Kidney epithelial cell (primary cell): ENCODE measurements at places on chromosomes 7 and 10.

- DNase-seq, result peak; percentile 97
Measured at GRCh38 chr7:55132890-55133551, 114.2 kb downstream of the EGFR start.

- DNase-seq, result no peak
Measured at GRCh38 chr10:58299580-58299979, 30.6 kb downstream of the CISD1 start.

- DNase-seq, result no peak
Measured at GRCh38 chr10:110858297-110858934, 13.3 kb upstream of the PDCD4 start.

GRCh38 chr7:139899328-139899955 is 70.4 kb downstream of the TBXAS1 start:
- peak; percentile 86 for DNase-seq

DNA sequence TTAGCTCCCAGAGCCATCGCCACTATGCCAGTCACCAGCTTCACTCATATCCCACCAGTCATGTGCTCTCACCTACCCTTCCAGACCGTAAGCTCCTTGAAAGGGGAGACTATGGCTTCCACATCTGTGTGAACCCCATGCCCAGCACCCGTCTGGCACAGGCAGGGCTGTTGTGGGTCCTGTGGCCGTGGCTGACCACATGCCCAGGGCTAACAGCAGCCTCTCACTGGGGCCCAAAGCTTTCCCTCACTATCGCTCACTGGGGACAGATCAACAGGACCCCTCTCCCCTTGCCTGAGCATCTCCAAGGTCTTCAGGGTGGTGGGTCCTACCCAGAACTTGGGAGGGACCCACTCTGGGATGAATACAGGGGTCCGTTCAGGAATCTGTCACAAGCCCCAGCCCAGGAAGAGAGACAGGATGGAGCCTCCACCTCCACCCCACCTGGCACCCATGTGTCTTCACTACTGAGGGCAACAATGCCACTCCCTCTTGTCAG is 303.9 kb downstream of the GRID1 start:
- no peak for DNase-seq

DNA sequence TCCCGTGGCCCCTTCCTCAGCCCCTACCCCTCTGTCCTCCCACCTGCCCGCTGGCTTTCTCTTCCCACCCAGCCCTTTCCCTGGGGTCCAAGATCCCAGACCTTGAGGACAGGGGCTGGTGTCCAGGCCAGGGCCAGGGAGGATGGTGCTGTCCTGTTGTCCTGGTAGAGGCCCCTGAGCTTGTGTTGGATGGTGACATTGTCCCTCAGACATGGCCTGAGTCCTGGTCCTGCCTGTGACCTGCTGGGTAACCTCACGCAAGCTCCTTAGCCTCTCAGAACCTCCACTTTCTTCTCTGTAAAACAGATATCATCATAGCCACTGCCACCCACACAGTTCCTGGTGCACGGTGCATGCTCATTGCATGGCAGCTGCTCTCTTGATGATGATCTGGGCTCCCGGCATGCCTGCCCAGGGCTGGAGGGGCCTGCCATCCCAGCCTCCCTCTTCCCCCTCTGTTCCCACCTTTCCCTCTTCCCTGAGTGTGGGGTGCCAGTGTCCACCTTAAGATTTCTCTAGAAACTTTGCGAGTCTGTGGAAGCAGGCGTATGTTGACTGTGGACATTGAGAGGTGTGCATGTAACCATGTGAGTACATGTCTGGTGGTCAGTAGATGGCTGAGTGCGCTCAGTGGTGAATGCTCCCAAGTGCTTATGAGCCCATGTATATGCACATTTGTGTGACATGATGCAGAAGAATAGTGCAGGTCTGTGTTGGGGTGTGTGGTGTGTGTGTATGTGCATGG is 60.4 kb downstream of the NEURL1 start:
- no peak for DNase-seq

DNA sequence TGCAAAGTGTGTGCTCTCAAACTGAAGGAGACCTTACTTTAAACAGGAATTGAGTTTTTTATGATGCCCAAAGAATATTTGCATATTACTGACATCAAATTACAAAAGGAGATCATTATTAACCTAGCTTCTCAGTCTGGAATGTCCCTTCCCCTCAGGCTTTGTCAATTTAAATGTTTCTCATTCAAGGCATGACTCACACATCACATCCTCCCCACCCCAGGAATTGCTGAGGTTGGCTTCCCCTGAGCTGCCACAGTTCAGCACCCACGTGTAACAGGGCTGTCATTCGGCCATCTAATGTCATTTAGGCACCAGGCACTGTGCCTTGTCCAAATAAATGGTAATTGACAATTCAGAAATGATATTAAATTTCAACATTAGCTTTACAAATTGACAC is 305.9 kb upstream of the MGMT start:
- peak; percentile 70 for DNase-seq

- DNase-seq, result no peak
Measured at GRCh38 chr10:12432402-12433189, 83.2 kb downstream of the CAMK1D start.

- no peak for DNase-seq
Measured at GRCh38 chr7:150473902-150474301, 23.5 kb downstream of the GIMAP8 start.

- DNase-seq, result no peak
Measured at GRCh38 chr7:37719077-37719476, 35.5 kb downstream of the GPR141 start.

GRCh38 chr7:132276976-132277725 is 299.1 kb downstream of the PLXNA4 start:
- DNase-seq, result peak; percentile 10

- DNase-seq, result no peak
Measured at GRCh38 chr10:61175316-61175715, 231.3 kb upstream of the RHOBTB1 start.

- no peak for DNase-seq
Measured at GRCh38 chr10:95392217-95392584, 101.4 kb upstream of the PDLIM1 start.

DNA sequence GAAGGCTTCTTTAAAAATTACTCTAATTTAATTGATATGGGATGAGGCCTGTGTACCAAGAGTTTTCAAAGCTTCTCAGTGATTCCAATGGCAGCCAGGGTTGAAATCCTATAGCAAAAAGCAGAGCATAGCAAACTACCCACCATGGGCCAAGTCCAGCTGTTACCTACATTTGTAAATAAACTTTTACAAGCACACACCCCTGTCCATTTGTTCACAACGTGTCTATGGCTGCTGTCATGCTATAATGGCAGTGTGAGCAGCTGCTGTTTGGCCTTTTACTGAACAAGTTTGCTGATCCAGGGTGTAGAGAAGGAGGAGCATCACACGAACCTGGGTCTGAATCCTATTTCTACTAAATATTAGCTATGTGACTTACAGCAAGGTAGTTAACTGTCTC is 50.0 kb downstream of the NPY start:
- no peak for DNase-seq

GRCh38 chr7:120259386-120259785 is 13.6 kb upstream of the KCND2 start:
- no peak for DNase-seq
